Activated T-cell treated with anti-CD3 and anti-CD28 coated beads for 48 hours (primary cell): ENCODE measurements at places on chromosomes 16 and 17.

DNA sequence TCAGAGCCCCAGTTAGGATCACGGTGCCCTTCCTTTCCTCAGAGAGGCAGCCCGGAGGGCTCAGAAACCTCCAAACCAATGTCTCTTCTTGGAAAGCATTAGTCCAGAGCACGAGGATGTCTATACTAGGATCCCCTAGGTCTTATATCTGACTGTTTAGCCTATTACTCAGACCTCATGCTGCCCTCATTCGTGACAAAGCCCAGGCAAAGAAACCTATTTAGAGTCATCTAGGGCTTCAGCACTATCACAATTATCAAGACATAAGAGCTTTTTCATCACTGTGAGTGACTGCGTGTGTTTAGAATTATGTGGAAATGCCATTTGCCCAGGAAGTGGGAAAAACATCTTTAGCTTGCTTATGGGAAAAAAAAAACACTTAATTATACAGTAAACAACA, 159.8 kb upstream of the NOL11 start:
- no peak for DNase-seq

DNA sequence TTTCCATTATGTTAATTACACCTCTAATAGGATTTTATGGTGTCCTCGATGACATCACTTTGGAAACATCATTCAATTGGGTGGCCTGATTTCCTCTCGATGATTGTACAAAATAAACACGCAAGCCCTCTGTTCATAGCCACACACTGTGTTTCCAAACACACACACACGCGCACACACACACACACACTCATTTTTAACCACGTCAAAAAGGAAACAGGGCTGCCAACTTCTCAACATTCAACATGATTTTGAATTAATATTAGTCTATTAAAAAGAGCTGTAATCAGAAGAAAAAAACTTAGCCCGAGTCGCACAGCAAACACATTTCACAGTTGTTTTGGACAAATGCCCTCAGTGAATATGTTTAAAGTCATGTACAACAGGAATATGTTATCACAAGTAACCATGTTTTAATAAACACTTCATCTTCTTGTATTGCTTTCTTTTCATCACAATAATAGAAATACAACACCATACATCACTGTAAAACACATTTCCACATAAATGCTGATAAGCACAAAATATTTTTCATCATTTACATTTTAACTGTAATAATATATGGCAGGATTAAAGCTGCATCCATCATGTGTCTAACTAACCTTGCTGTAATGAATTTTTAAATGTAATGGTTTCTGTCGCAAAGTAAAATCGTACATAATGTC, 219.1 kb upstream of the IRX3 start:
- DNase-seq: no peak

GRCh38 chr17:28487881-28488532, 14.6 kb downstream of the SLC13A2 start:
- no peak for DNase-seq

DNA sequence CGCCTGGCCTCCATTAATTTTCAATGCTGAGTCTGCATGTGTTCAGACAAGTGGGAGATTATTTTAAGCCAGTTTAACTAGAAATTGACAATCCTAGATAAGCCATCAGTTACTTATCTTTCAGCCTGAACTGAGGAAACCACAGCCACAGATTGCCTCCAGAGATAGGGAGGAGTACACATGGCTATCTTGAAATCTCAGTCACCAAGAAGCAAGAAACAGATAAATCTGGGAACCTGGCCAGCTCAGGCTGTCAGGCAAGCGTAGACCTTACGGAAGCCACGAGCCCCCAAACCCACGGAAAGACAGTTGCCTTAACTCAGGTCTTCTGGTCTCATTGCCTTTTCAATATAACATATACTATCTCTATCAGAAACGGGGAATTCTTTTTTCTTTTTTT, 2.0 kb upstream of the GLG1 start:
- no peak for DNase-seq

- DNase-seq: no peak
These were observed 5.3 kb upstream of the POLR3E start for GRCh38 chr16:22291860-22292318.

DNA sequence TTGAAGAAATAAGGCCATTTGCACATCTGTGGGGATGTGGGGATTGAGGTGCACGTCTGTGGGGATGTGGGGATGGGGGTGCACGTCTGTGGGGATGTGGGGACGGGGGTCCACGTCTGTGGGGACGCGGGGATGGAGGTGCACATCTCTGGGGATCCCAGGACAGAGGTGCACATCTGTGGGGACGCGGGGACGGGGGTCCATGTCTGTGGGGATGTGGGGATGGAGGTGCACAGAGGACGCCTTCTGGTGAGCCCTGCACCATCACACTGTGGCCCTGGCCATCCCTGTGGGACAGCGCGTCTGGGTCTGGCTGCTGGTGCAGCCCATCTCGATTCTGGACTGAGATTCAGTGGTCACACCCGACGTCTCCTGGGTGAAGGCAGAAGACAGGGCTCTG, 161.4 kb downstream of the LAT start:
- DNase-seq: no peak

DNA sequence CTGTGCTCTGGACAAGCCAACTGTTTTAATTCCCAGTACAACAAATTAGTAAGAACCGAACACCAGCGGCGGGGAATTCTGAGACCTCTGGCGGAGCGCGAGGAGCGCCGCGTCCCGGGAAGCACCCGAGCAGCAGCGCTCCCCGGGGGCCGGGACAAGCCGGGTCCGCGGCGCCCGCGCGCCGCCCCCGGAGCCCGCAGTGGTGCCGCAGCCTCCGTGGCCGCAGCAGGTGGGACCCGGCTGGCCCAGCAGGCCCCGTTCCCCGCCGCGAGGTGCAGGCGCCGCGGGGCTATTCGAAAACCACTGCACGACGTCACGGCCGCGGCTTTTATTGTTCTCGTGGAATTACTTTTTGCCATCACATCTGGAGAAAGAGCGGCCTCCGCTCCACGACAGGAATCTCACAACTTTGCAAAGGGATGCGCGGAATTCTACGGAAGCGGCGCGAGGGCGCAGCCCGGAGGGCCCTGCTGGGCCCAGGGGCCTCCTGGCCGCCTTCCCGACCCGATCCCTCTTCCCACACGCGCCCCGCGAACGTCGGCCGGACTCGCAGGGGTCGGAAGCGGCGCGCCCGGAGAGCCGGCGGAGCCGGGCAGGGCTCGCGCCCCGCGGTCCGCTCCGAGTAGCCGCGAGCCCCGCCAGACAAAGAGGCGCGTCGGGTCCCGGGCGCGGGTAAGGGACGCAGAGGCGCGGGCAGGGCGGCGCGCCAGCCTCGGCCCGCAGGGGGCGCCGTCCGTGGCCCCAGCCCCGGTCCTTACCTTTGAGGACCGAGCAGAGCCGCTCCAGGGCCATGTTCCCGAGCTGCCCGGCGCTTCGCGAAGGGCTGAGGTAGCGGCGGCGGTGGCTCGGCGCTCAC, 696 bp downstream of the NETO2 start:
- peak; percentile 65 for DNase-seq

DNA sequence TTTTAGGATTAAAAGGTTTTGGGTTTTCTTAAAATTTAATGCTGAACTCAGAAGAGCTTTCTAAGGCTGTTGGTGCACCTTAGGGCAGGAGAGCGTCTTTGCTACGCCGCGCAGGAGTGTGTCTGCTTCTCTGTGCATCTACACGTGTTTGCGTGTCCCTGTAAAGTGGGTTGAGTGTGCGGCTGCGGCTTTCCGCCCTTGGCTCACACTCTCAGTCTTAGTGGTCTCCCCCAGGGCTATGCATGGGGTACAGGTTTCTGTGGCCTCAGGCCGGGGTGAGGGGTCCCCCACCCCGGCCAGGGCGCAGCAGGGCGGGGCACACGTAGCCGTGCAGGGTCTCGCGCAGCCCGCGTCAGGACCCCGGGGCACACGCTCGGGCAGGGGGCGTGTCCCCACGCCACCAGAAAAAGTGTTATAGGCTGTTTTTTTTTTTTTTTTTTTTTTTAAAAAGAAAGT, 727 bp upstream of the TENT4B start:
- peak; percentile 75 for DNase-seq

GRCh38 chr17:50640686-50641351, 6.1 kb downstream of the ABCC3 start:
- DNase-seq: no peak

DNA sequence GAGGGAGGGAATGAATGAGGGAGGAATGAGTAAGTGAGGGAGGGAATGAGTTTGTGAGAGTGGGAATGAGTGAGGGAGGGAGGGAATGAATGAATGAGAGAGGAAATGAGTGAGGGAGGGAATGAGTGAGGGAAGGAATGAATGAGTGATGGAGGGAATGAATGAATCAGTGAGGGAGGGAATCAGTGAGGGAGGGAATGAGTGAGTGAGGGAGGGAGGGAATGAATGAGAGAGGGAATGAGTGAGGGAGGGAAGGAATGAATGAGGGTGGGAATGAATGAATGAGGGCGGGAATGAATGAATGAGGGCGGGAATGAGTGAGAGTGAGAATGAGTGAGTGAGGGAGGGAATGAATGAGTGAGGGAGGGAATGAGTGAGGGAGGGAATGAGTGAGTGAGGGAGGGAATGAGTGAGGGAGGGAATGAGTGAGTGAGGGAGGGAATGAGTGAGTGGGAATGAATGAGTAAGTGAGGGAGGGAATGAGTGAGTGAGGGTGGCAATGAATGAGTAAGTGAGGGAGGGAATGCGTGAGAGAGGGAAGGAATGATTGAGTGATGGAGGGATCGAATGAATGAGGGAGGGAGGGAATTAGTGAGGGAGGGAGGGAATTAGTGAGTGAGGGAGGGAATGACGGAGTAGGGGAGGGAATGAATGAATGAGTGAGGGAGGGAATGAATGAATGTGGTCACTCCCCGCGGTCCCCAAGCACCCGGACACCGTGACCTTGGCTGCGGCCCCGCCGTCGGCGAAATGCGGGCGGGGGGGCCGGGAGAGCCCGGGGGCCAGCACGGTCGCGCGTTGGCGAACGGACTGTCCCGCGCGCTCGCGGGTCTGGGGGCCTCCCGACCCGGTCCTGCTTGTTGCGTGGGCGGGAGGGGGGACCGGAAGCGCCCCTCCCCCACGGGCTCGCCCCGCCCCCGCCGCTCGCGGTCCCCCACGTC, 1.1 kb upstream of the UBE2I start:
- DNase-seq: no peak

DNA sequence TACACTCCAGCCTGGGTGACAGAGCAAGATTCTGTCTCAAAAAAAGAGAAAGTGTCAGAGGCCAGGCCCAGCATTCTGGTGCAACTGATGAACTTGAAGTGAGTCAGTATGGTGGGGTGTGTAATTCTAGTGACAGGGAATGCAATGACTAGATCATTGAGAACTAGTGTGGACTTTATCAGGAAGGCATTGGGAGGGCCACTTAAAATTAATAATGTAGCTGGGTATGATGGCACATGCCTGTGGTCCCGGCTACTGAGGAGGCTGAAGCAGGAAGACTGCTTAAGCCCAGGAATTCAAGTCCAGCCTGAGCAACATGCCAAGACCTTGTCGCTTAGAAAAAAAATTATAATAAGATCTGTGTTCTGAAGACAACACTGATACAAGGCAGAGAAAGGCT, 90.8 kb downstream of the STX8 start:
- no peak for DNase-seq

- no peak for DNase-seq
These were observed 129.3 kb upstream of the AXIN2 start for GRCh38 chr17:65690626-65691310.

GRCh38 chr16:84410361-84411138, 42.2 kb downstream of the ATP2C2 start:
- no peak for DNase-seq

DNA sequence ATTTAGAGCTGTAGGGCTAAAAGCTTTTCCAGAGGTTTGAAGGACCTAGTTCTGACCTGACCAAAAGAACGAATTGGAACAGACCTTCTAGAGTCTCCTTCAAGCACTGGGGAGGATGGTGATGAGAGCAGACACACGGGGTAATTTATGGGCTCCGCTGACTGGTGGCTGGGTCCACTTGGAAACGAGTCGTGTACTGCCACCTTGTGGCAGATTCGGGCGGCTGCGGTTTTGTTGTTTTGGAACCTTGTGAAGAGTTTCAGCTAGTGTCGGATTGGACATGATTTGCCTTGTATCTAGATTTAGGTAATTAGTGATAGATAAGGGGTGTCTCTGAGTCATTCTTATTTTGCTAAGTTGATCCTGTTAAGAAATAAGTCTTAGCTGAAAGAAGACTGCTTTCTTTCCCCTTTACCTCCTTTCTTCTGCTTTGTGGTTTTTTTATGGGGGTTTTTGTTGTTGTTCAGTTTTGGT, 98.9 kb downstream of the AATF start:
- peak; percentile 74 for DNase-seq

DNA sequence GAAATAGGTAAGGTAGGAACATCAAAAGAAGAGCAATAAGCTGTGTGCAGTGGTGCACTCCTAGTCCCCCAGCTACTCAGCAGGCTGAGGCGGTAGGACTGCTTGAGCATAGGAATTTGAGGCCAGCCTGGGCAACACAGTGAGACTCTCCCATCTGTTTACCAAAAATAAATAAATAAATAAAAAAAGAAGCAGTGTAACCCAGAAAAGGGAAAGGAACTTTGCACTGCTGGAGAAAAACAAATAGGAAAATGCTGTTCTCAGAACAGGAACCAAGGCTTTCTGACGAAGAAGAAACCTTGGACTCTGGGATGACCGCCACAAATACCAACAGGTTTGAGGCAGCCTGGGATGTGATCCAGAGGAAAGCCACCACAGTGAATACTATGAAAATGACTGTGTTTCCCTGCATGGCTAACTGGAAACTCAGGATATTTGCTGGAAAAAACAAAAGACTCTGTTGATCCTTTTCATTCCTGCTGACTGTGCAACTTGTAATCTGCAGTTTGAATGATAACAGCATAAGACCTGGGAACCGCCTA, 41.2 kb downstream of the TTC19 start:
- no peak for DNase-seq

- DNase-seq: no peak
These were observed 20.6 kb downstream of the METTL22 start for GRCh38 chr16:8642146-8642545.

GRCh38 chr16:53528797-53529196, 25.8 kb upstream of the AKTIP start:
- no peak for DNase-seq

DNA sequence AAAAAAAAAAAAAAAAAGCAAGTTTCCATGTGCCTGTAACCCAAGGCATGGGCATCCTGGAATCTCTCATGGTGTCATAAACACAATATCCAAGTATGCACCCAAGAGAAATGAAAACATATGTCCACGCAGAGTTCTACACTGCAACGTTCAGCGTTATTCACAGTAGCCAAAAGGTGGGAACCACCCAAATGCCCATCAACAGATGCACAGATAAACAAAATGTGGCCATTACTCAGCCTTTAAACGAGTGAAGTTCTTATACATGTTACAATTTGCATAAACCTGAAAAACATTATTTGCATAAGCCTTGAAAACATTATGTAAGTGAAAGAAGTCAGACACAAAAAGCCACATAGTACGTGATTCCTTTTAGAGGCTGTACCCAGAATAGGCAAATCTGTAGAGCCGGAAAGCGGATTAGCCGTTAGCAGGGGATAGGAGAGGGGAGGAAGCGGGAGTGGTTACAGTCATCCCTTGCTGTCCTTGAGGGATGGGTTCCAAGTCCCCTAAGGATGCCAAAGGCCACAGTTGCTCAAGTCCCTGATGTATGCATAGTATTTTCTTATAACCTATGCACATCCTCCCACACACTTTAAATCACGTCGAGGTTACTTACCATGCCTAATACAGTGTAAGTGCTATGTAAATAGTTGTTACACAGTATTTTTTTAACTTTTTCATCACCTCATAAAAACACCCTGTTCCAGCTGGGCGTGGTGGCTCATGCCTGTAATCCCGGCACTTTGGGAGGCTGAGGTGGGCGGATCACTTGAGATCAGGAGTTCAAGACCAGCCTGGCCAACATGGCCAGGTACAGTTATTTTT, 47.3 kb upstream of the DNAH17 start:
- no peak for DNase-seq

GRCh38 chr16:78192734-78193488, 93.5 kb downstream of the WWOX start:
- DNase-seq: no peak
